Activated CD4-positive, alpha-beta T cell treated with anti-CD3 and anti-CD28 coated beads, Interleukin-2, amount 50 U/mL, for 4 hours (primary cell): ENCODE measurements at places on chromosomes 4 and X.

- DNase-seq, result no peak
Observed at GRCh38 chr4:29307256-29307655, 1412.9 kb upstream of the PCDH7 start.

GRCh38 chr4:169902658-169903345 is 123.4 kb downstream of the MFAP3L start:
- no peak for DNase-seq

GRCh38 chrX:20461576-20461975 is 194.9 kb upstream of the RPS6KA3 start:
- no peak for DNase-seq

GRCh38 chrX:150644422-150644821 is 48.8 kb upstream of the MTMR1 start:
- DNase-seq, result no peak

DNA sequence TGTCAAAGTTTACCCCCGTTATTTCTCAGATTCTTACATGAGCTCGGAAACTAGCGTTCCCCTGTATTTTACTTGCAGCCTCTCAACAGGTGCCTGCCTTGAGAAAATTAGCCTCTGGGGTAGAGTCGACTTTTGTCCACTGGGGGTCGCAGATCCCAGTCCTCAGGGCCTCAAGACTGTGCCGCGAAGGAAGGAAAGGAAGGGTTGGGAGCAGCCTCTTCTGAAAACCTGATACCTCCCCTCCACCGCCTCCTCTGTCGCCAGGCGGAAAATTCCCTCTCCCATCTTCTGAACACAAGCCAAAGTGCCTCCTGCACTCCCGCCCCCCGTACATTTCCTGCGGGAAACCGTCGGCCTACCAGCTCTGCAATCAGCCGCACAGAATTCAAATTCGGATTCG is 44.4 kb upstream of the TMSB15B start:
- DNase-seq, result peak; percentile 21

DNA sequence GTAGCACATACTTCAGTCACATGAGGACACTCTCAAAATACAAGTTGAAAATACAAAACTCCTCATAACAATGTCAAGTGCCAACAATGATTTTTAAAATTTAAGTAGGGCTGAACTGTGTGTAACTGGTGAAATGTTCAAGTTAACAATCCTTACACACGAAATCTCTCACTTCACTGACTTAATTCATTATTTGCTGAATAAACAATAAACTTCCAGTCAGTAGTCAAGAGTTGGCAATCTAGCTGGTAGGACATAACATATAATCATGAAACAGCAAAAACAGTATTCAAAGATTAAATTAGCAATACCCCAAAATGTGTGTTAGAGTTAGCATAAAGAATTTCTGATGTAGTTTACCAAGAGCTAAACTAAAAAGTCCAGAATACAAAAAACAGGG is 1.9 kb upstream of the RAB33B start:
- no peak for DNase-seq

DNA sequence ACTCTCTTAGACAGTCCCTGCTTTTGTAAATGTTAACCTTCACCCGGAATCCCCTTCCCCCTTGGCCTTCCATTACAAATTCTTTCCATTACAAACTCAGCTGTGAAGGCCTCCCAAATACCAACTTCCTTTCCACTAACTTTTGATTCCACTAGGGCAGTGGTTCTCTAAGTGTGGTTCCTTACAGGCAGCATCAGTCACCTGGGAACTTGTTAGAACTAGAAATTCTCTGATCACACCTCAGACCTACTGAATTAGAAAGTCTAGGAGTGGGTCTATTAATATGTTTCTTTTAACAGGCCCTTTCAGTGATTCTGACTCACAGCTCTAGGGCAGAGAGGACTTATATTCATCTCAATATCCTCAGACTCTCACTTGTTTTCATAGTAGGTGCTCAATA is 19.0 kb upstream of the MRPL1 start:
- no peak for DNase-seq

DNA sequence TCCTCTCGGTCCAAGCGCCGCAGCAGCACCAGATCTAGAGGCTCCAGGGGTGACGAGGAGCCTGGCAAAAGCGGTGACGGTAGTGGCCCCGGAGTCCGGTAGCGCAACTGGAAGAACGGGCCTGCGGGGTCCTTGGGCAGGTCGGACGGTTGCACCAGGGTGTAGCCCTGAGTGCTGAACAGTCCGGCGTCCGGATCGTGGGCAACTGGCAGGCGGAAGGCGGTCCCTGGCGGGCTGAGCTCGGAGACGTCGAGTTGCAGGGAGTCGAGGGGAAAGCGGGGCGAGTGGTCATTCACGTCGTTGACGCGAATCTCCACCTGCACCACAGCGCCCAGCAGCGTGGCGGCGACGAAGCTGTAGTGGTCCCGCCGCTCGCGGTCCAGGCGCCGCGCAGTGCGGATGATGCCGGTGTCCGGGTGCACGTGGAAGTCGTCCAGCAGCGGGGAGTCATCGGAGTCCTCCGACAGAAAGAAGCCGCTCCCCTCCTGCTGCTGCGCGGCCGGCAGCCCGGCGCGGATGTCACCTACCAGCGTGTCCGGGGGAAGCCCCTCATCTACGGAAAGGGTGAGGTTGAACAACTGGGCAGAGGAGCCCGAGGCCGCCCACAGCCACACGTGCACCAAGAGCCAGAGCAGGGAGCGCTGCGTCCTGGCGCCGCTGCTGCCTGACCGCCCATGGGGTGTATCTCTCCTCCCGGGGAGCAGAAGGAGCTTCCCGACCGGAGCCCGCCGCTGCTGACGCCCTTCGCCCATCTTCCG is 837 bp downstream of the DCHS2 start:
- DNase-seq, result no peak

GRCh38 chrX:1483843-1484637 is 31.3 kb upstream of the ASMTL start:
- no peak for DNase-seq

DNA sequence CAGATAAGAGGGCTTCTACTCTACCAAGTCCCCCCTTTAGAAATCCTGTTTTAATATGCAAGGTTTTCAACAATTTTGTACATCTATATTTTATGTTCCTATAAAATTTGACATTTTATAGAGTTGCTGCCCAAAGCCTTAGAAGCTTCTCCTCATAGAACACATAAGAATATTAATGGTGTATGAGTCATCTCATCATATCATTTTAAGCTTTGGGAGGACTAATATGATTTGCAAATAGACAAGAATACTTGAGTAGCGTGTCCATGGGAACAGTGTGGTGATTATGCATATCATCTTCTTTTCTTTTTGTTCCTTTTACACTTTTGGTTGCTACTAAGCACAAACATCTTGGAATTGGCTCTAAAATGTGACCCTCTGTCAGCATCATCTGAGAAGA is 56.7 kb upstream of the HUWE1 start:
- no peak for DNase-seq

DNA sequence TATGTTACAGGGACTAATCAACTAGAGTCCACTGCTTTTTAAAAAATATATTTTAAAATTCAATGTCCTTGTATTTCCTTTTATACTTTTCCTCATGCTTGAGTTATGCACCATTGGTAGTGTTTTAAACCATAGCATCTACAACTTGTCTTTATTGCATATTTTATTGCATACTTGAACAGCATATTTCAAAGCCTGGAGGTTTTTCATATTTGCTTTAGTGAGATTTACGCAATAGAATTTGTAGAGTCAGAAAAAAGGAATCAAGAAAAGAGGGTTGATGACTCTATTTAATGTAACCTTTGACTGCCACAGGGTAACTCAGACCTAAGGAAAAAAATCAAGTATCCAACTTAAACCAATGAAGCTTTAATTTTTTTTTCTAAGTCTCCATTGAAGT is 1165.7 kb upstream of the IGFBP7 start:
- no peak for DNase-seq

GRCh38 chr4:48623182-48623780 is 133.2 kb downstream of the ZAR1 start:
- no peak for DNase-seq

GRCh38 chrX:133090236-133090809 is 6.6 kb downstream of the USP26 start:
- no peak for DNase-seq
